Immature natural killer cell (primary cell): ENCODE measurements at places on chromosomes 12 and 14.

GRCh38 chr14:61420326-61420725, 98.9 kb downstream of the PRKCH start:
- no peak for DNase-seq

GRCh38 chr12:11967376-11968047, 103.2 kb upstream of the BCL2L14 start:
- no peak for DNase-seq

DNA sequence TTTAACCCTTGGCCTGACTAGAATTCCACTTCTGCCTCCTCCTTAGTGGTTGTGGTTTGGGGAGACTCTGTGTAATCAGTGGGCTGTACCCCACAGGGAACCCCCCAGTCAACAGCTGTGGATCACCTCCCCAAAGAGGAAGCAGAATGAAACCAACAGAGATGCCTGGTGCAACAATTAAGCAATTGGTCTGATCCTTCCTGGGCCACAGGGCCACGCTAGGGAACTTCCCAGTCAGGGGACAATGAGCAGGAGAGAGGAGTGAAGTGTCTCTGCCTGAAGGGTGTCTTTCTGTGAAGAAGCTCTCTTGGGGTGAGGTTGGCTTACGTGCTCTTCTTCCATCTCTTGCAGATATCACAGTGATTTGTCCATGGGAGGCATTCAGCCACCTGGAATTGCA, 8.2 kb downstream of the PDE6H start:
- DNase-seq = no peak

DNA sequence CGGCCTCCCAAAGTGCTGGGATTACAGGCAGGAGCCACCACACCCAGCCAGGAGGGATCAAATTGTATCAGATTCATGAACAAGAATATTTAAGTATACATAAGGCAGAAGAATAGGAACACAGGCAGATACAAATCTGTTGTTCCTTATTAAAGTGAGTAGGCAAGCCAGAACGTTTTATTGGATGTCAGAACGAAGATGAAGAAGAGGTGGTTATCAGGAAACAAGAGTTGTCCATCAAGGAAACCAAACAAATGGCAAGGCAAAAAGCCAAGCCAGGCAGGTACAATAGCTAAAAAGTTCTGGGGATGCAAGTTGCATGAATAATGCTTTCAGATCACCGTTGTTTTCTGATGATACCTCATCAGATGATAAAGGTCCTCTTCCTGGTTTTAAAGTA, 31.1 kb upstream of the BAZ1A start:
- DNase-seq = no peak

DNA sequence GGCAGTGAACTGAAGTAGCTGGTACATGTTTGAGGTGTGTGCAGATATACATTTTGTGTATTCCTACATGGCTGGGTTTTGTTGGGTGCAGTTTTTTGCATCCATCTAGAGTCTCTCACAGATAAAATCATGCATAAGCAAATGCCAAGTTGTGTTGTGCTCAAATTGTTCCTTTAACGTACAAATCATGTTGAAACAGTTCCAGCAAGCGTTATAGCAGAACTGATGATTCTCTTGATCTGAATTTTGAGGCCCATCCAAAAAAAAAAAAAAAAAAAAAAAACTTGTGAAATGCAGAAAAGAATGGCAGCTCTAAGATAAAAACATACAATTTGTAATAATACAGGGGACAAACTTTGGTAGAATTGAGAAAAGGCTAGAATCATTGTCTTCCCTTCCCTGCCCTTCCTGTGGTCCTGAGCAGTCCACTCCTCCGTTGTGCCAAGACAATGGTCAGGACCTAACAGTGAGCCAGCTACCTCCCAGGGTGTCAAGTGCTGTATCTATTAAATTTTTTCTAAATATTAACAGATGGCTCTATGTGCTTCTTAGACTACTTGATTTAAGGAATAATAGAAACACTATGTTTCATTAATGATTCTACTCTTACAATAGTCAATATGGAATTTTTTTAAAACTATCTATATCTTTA, 122.1 kb downstream of the PLEKHA5 start:
- DNase-seq = no peak

DNA sequence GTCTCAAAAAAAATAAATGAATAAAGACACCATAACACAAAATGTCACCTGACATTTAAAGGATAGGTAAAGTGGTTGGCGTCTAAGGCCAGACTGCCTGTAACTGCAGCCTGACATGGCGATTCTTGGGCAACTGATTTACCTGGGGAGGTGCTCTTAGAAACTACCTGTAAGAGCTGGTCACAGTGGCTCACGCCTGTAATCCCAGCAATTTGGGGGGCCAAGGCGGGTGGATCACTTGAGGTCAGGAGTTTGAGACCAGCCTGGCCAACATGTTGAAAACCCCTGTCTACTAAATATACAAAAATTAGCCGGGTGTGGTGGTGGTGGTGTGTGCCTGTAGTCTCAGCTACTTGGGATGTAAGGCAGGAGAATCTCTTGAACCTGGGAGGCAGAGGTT, 8.4 kb downstream of the RPL6 start:
- DNase-seq = no peak

DNA sequence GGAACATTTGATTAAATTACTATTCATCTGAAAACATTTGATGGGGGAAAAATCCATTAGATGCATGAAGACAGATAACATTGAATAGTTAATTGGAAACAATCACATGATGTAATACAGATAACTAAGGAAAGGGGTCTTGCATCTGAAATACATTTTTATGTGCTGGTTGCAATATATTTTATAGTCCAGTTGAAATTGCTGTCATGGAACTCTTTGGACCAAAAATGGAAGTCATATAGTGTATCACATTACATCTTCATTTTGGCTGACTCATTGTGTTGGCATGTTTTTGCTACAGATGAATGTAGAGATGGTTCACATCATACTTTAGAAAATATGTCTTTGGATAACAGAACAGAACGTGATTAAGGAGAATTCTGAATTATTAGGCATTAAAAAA, 43.0 kb upstream of the GNPNAT1 start:
- no peak for DNase-seq

DNA sequence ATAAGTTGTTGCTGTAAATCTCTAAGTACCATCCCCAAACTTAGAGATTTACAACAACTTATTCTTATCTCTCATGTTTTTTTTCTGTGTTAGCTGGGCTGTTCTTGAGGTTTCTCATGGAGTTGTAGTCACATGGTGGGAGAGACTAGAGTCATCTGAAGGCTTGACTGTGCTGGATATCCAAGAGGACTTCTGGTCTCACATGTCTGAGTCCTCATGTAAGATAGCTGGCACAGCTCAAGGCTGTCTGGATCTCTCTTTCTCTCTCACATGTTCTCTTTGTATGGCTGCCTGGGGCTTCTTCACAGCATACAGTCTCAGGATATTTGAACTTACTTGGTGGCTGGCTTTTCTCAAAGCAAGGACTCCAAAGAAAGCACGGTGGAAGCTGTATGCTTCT, 63.8 kb downstream of the DACT1 start:
- no peak for DNase-seq

DNA sequence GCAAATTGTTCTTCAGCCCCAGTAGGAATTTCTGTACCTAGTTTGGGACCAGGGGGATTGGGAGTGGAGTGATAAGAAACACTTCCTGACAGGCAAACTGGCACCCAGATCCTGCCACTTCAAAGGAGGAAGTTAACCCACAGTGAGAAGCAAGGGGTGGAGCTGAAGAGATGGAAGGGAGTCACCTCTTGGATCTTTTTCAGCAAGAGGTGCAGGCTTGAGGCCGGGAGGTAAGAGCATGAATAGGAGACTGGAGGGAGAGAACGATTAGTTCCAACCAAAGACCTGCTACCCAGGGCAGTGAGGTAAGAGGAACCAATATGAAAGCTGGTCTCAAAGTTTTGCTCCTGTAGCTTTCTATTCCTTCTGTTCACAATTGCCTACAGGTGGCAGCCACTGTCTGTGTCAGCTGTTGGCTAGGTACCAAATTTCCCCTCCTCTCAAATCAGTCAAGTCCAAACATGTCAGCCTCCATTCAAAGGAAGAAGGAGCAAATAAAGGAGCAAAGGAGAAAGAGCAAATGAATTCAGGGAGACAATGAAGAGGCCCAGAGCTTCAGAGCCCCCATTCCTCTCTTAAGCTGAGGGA, 14.9 kb upstream of the TAC3 start:
- no peak for DNase-seq

GRCh38 chr12:45986641-45987339, 3.6 kb downstream of the SCAF11 start:
- DNase-seq = no peak

- no peak for DNase-seq
These were observed 184.3 kb upstream of the RTL1 start for GRCh38 chr14:101087614-101088394.

DNA sequence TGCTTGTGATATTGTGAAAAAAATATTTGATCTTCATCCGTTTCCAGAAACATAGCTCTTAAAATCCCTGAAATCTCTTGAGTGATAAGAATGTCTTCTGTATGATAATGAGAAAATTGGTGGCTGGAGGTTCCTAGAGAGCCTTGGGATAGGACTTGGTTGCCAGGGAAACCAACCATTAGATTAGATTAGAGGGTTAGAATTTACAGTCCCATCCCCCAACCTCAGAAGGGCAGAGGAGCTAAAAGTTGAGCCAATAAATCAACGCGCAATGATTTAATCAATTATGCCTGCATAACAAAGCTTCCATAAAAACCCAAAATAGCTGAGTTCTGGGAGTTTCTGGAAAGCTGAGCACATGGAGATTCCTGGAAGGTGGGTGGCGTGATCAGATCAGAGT, 10.6 kb downstream of the SEL1L start:
- no peak for DNase-seq

DNA sequence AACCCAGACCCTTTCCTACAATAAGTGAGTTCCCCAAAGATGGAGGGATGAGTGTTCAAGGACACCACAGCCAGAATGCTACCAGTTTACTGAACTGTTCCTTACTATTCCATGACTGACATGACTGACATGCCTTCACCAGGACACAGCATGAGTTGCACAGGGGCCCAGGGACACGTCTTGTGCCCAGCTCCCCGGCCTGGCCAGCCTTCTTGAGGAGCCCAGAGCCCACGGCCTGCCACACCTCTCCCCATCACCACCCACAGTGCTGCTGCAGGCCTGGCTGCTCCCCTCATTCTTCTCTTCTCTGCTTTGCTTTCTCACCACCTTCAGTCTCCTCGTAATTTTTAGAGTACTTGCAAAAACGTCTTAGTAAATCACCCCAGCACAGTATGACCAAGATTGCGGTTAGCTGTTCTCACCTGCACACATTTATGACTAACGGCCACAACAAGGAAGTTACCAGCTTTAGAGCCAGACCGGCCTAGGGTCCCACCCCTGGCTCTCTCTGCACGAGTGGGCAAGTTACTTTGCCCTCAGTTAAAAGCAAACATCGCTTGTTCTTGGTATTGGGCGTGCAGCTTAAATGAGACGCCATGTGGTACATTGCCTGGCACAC, 18.5 kb downstream of the PPP2R5E start:
- DNase-seq = peak; percentile 56

DNA sequence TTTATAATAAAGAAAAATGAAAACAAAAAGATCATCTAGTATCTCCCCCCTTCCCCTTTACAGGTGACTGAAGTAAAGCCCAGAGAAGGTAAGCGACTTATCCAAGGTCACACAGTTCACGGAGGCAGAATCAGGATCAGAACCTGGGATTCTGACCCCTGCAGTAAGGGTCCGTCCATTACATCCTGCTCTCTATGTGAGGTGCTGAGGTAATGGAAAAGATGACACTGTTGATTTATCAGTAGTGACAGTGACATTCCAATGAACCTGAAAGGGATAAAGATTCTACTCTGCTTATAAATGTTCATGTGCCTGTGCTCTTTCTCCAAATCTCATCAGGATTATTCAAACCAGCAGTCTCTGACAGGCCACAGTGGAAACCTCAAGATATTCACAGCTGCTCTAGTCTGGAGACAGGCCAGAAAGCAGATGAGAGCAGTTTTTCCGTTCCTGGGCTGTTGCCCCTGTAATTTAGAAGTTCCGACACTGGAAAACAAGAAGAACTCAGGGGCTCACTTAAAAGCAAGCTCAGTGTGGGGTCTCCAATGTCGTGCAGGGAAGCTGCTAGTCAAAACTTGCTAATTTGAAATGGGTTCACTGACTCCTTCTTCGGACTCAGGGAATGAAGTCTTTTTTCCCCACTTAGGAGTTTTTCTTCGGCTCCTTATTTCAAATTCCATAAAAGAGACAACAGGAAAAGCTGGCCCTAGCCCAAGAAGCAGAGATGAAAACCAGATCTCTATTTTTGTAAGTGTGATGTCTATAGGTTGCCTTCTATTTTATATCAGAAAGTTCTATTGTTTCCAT, 131.8 kb upstream of the EEA1 start:
- DNase-seq = no peak

DNA sequence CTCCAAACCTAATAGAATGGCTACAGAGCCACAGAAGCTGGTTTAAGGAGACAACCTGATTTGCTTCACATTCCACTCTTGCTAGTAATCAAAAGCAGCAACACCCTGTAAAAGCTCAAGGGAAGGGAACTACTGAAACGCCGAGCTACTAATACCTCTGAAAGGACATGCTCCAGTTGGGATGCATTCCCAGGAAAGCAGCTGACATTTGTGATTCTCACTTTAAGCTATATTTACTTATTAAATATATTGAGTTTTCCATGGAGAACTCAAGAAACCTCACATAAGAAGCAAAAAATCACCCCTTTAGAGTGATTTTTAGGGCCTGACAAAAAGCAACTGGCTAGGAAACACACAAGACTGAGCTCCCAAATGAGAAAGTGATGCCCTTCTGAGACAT, 1073.0 kb upstream of the FLRT2 start:
- no peak for DNase-seq

- no peak for DNase-seq
These were observed 43.6 kb downstream of the TRPV4 start for GRCh38 chr12:109789526-109790048.

- no peak for DNase-seq
These were observed 97.3 kb upstream of the FRMD6 start for GRCh38 chr14:51554339-51554920.

DNA sequence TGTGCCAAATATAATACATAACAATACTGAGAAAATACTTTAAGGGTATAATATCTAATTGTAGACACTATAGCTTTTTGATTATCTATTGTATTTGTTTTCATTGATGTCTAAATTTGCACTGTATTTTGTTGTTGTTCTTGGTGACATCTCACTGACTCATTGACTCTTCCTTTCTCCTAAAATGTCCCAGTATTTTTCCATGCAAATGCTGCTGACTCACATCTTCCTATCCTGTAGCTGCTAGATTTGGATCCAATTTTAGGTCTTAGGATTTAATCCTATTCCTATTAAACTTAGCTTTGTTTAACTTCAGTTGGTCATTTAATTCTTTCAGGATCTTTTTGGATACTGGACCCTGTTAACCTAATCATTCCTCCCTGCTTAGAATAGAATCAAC, 148.5 kb downstream of the TMTC2 start:
- DNase-seq = no peak

DNA sequence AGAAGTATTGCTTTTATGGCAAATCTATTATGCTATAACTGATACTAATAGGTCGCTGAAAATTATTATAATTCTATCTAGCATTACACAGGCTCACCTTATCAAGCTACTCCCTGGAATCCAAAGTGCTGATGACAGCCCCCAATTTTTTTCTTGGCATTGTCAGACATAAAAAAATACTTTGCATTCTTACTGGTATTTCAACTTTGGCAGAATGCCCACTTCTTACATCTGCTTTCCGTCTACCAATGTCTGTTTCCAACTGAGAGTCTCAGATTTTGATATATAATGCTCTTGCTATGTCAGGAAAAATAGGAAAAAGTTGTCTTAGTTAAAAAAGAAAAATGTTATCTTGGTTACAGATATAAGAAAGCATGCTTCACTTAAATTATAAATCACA, 615.4 kb downstream of the C12orf50 start:
- no peak for DNase-seq

- DNase-seq = no peak
These were observed 21.9 kb downstream of the TDP1 start for GRCh38 chr14:89977668-89978067.

GRCh38 chr14:91545946-91546716, 36.0 kb upstream of the PPP4R3A start:
- no peak for DNase-seq
